ENCODE measurements at places on chromosomes 1 and 21. TPM values are rescaled to one million over a fixed set of nuclear protein-coding genes. Genes with fewer than 3 reads are reported as not detected.

TRIM17 gene
- not detected for total RNA-seq

GRCh38 chr1:227260433-227260832 is 57.9 kb downstream of the CDC42BPA start:
- no peak for DNase-seq

- DNase-seq, result no peak
These were observed 414.5 kb downstream of the ADGRL2 start for GRCh38 chr1:82215056-82215852.

GRCh38 chr1:203121186-203122015 is 6.1 kb upstream of the ADORA1 start:
- DNase-seq, result no peak

- no peak for DNase-seq
These were observed 512.2 kb downstream of the LTN1 start for GRCh38 chr21:28480470-28480869.

DNA sequence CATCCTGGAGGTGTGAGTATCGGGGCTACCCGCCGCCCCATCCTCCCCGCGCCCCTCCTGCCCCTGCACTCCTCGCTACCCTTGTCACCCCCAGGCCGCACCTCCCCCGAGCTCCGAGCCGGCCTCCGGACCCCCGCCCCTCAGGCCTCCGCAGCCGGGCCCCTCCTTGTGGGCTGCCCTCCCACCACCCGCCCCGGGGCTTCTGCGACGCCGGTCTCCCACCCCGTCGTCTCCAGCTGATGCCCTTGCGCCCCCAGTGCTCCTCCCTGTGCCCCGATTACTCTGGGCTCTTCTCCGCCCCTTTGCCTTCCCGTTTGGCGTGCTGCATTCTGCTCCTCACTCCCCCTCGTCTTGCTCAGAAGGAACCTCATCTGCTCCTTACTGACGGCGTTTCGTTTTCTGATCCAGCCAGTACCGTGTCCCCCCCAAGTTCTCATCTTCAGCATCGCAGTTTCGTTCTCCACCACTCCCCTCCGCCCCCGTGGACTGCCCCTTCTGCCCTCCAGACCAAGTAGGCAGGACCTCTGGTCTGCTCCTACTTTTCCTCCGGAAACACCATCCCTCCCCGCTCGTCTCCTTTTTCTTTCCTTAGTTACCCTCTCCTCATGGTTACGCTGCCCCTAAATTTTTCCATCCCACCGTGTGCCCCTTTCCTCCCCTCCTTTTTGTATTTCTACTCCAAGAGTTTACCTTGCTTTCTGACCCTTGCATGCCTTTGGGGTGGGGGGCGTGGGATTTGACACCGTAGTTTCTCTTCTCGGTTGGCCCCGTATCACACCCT is 841 bp downstream of the SNX27 start:
- DNase-seq, result peak; percentile 33

- DNase-seq, result no peak
These were observed 2.4 kb downstream of the NTRK1 start for GRCh38 chr1:156862997-156863599.

DNA sequence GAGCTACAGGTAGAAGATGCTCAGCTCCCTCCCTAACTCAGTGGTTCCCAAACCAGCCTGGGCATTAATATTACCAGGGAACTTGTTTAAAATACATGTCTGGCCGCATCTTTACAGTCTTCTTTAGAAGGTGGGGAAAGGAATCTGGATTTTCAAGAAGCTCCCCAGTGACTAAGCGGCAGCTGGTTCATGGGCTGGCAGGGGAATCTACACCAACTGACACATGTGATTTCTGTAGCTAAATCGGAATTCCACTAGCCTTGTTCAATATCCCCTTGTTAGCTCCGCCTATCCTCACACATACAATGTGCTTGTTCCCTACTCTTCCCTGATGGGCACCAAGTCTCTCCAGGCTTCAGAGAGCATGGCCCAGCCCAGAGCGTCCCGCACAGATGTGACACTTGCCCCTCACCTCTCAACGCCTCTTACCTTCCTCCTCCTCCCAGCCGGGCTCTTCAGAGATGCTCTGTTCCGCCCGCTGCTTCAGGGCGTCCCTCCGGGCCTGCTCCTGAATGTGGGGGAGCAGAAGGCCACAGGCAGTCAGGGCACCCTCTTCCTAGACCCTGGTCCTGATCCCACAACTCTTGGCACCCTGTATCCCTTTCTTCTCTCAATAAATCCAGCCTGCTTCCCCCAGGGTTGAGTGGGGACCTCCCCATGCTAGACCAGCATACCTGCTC is 15.3 kb downstream of the TSSK3 start:
- no peak for DNase-seq

C4BPA gene
- total RNA-seq, result not detected
